ENCODE measurements at places on chromosomes 5 and 9.

DNA sequence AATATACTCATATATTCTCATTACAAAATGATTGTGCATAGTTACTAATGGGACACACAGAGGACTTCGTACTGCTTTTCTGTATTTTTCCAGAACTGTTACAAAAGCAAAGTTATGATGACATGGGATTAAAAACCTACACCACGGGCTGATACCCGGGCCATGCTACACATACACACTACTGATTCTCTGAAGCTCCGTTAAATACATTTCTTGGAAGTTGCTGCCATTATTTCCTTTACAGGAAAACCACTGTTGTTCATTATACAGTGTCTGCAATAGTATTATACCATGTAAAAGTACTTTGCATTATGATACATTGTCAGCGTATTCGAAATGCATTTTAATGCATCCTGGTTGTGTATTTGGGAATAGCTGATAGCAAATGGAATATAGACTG is 32.5 kb downstream of the EBF1 start:
- no peak for DNase-seq

GRCh38 chr5:90793183-90793582 is 234.6 kb downstream of the ADGRV1 start:
- no peak for DNase-seq

GRCh38 chr9:74775396-74775795 is 112.3 kb downstream of the TRPM6 start:
- no peak for DNase-seq

- DNase-seq, result no peak
These were observed 12.9 kb upstream of the SLCO6A1 start for GRCh38 chr5:102511666-102512065.

- DNase-seq, result no peak
These were observed 519 bp downstream of the HSPA5 start for GRCh38 chr9:125240649-125240999.

DNA sequence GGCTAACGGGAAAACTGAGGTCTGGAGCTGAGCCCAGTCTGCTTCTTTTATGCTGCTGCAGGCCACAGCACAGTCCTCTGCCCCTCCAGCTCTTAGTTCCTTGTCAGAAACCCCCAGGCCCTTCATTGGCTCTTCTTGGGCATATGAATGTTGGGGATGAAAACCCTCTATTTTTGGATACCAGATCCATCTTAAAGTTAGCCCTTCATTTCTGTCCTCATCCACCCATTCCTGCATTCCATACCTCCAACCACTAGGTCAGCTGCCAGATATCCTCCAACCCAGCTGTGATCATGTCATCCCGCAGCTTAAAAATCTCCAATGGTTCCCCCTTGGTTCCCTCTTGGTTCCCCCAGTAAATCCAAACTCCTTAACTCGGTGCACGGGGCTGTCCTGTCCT is 1.8 kb upstream of the SLC25A51 start:
- DNase-seq, result no peak

GRCh38 chr5:138884094-138884493 is 9.0 kb upstream of the LRRTM2 start:
- no peak for DNase-seq

DNA sequence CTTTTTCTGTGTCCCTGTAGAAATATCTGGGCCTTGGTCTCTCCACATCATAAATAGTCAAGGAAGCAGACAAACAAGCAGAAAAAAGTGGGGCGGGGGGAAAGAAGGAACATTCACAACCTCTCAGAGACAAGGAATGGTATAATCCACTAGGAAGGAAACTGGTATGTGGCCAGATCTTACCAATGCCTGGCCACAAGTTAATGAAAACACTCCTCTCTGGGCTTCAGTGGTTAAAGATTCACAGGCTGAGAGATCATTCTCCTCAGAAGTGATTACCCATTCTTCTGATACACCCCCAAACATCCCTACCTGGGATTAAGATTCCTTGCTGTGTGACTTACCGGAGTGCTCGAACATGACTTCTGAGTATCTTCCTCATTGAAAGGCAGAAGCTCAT is 290.6 kb downstream of the MARCHF11 start:
- no peak for DNase-seq

DNA sequence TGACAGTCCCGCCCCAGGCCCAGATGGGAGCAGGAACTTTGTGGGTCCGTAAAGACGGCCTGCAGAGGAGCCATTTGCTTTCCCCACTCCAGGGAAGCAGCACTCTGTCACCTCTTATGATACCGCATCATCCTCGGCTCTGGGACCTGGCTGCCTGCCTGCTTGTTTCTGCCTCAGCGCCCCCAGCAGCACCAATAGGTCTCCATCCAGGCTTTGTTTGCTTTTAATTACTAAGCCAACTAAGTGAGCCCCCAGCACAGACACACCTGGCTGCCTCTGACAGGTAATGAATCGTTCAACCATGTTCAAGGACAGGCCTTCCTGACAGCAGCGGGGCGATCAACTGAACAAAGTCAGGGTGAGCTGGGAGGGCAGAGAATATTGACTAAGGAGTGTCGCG is 141.4 kb downstream of the C5orf15 start:
- DNase-seq, result no peak
